Neural progenitor cell (in vitro differentiated cells): ENCODE measurements at places on chromosomes 2 and 18. TPM values are rescaled to one million over a fixed set of nuclear protein-coding genes. Genes with fewer than 3 reads are reported as not detected.

- no peak overlapping the region for H3K4me3 ChIP-seq
- H3K27ac ChIP-seq, result no peak overlapping the region
- no peaks in the 10 kb centered on the region for H3K4me1 ChIP-seq
- H3K36me3 ChIP-seq, result no peaks in the 10 kb centered on the region
- no peak for DNase-seq
- no peaks in the 10 kb centered on the region for H3K27me3 ChIP-seq
These were observed 331.4 kb downstream of the EXOC6B start for GRCh38 chr2:72494392-72494791.

DNA sequence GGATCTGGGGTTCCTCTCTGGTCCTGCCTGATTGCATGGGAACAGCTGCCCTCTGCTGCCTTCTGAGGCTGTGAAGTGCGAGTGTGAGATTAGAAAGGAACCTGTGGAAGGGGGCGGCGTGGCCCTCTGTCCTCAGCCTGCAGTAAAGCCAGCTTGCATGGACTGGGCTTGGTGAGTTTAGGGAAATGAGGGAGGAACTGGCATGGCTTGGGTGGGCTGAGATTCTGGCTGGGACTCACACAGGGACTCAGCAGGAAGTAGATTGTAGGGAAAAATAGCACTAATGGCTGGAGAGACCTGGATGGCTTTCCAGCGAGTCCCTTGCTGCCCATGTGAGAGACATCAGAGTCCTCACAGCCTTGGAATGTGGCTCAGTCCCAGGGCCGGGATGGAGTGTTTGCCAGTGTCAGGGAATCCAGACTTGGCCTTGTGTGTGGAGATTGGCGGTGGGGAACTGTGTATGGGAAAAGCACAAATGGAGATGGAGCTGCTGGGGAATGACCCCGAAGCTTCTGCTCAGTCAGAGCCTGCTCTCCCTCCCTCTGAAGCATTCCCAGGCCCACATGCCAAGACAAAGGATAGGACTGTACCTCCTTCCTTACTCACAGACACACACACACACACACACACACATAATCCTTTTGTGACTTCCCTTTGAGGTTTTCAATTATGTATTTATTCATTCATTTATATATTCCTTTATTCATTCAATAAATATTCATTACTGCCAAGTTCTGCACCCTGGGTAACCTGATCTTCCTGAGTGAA, 115.4 kb downstream of the ACAA2 start:
- peak; percentile 30 for DNase-seq
- H3K27ac ChIP-seq, result no peak overlapping the region
- no peaks in the 10 kb centered on the region for H3K27me3 ChIP-seq
- H3K36me3 ChIP-seq, result no peaks in the 10 kb centered on the region
- H3K4me3 ChIP-seq, result no peak overlapping the region
- peaks cover 2% of the 10 kb centered on the region for H3K4me1 ChIP-seq

The CTIF gene
- total RNA-seq, result 14.7 and 17.6 TPM in 2 replicates

DNA sequence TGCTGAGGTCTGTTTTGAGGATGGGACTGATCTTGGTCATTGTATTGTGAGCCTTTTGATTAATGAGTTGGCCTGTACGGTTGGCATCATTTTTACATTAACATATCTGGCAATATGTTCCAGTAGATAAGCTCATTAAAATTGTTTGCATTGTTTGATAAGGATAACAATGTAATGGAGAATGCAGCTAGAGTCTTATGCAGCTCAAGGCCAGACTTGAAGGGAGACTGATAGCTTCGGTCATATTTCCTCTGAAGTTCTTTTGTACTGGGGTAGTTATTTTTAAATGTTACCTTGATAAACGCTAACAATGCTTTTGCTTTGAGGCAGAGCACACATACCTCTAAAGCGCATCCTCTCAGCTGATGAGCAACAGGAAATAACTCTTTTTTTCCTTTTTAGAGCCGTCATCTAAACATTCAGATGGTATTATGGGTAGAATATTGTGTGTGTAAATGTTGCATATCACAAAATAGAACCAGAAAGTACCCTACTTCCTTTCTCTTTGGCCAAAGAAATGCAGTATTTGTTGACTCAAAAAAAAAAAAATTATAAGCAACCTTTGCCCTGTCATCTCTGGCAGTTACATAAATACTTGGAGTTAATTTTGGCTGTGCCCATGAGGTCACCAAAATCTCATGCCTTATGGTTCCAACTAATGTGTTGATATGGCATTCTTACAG, 1.3 kb downstream of the MAPRE2 start:
- H3K36me3 ChIP-seq, result no peaks in the 10 kb centered on the region
- DNase-seq, result no peak
- H3K27ac ChIP-seq, result no peak overlapping the region
- H3K4me3 ChIP-seq, result peak overlapping the region; percentile 66
- no peaks in the 10 kb centered on the region for H3K27me3 ChIP-seq
